NCI-H1105 treated with DMSO at 0.1 percent for 48 hours (cell line): ENCODE measurements at places on chromosomes 2 and 18.

- no peak for DNase-seq
Measured at GRCh38 chr2:231666171-231667095, 41.9 kb upstream of the PTMA start.

- DNase-seq, result no peak
Measured at GRCh38 chr2:126656431-126657147, 631 bp downstream of the GYPC start.

GRCh38 chr2:129165006-129165405, 814.5 kb upstream of the RAB6C start:
- DNase-seq, result no peak

GRCh38 chr2:11343650-11344341, 640 bp downstream of the ROCK2 start:
- peak; percentile 33 for DNase-seq

GRCh38 chr2:165793161-165793778, 777 bp downstream of the GALNT3 start:
- DNase-seq, result peak; percentile 28

GRCh38 chr2:75021672-75022071, 63.2 kb downstream of the POLE4 start:
- DNase-seq, result no peak
